Type B pancreatic cell (in vitro differentiated cells): ENCODE measurements at places on chromosomes 16 and 17. TPM values are rescaled to one million over a fixed set of nuclear protein-coding genes. Genes with fewer than 3 reads are reported as not detected.

The METTL26 gene
- 74.4 and 77.0 TPM in 2 replicates for total RNA-seq

The NPB gene
- total RNA-seq, result 0.64 and 2.5 TPM in 2 replicates

The GNAO1 gene
- total RNA-seq, result 13.2 and 20.1 TPM in 2 replicates

The SLC12A3 gene
- 0.31 and 4.2 TPM in 2 replicates for total RNA-seq

The FKBP10 gene
- total RNA-seq, result 54.3 and 249 TPM in 2 replicates

The TM4SF5 gene
- 5.3 and 9.6 TPM in 2 replicates for total RNA-seq

The TOM1L2 gene
- total RNA-seq, result 62.5 and 107 TPM in 2 replicates

DNA sequence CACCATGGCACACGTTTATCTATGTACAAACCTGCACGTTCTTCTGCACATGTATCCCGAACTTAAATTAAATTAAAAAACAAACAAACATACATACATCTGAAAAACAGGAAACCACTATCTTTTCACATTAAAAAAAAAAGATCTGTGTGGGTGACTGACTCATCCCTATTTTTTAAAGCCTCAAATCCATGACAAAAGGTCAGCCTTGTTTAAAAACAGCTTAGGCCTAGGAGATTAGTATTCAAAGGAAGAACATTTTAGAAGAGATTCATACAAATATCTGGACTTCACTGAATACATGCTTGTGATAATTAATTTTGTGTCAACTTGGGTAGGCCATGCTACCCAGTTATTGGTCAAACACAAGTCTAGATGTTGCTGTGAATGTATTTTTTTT, 4.7 kb upstream of the PRKAR1A start:
- no peaks in the 10 kb centered on the region for H3K27me3 ChIP-seq
- H3K4me3 ChIP-seq, result no peak overlapping the region
- DNase-seq, result no peak
- H3K36me3 ChIP-seq, result no peaks in the 10 kb centered on the region
- no peak overlapping the region for H3K27ac ChIP-seq
- H3K4me1 ChIP-seq, result peaks cover 18% of the 10 kb centered on the region

- no peak overlapping the region for H3K4me3 ChIP-seq
- H3K36me3 ChIP-seq, result no peaks in the 10 kb centered on the region
- H3K4me1 ChIP-seq, result peaks cover 22% of the 10 kb centered on the region
Measured at GRCh38 chr17:49527927-49528651, 33.0 kb downstream of the NGFR start.

- no peaks in the 10 kb centered on the region for H3K27me3 ChIP-seq
- H3K36me3 ChIP-seq, result no peaks in the 10 kb centered on the region
- H3K4me1 ChIP-seq, result no peaks in the 10 kb centered on the region
- H3K4me3 ChIP-seq, result peak overlapping the region; percentile 47
- DNase-seq, result no peak
- H3K27ac ChIP-seq, result no peak overlapping the region
Measured at GRCh38 chr16:727291-727977, 528 bp downstream of the HAGHL start.

GRCh38 chr17:3947318-3947810, 16.9 kb downstream of the ATP2A3 start:
- H3K36me3 ChIP-seq, result no peaks in the 10 kb centered on the region
- H3K4me3 ChIP-seq, result no peak overlapping the region
- DNase-seq, result no peak
- H3K4me1 ChIP-seq, result peaks cover 6% of the 10 kb centered on the region

- H3K4me1 ChIP-seq, result peaks cover 10% of the 10 kb centered on the region
- H3K4me3 ChIP-seq, result no peak overlapping the region
- H3K36me3 ChIP-seq, result no peaks in the 10 kb centered on the region
- H3K27me3 ChIP-seq, result no peaks in the 10 kb centered on the region
- no peak overlapping the region for H3K27ac ChIP-seq
Measured at GRCh38 chr16:67516296-67517154, 12.1 kb upstream of the RIPOR1 start.

DNA sequence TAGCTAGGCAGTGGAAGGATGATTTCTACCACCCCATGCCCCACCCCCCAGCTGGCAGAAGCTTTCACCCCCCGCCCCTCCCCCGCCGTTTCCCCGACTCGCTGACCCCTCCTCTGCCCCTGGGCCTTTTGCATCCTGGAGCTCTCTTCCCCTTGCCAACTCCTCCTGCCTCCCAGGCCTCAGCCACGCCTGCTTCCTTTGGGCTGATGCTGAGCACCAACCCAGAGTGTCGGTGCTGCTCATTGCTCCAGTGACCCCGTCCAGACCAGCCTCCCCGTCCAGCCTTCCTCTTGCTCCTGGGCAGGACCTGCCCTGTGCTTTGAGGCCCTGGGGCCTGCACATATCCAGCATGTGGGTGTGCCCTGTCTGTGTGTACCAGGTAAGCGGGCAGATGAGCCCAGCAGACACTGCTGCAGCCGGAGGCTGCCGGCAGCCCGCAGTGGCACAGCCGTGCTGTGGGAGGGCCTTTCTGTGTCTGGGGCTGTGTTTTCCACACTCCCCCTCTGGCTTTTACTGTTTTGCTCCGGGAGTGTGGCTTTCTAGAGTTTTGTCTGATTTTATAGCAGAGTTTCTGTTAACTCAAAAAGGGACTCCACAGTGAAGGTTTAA, 72.9 kb downstream of the JPH3 start:
- no peaks in the 10 kb centered on the region for H3K36me3 ChIP-seq
- H3K27me3 ChIP-seq, result no peaks in the 10 kb centered on the region
- DNase-seq, result no peak
- no peak overlapping the region for H3K27ac ChIP-seq
- no peaks in the 10 kb centered on the region for H3K4me1 ChIP-seq

DNA sequence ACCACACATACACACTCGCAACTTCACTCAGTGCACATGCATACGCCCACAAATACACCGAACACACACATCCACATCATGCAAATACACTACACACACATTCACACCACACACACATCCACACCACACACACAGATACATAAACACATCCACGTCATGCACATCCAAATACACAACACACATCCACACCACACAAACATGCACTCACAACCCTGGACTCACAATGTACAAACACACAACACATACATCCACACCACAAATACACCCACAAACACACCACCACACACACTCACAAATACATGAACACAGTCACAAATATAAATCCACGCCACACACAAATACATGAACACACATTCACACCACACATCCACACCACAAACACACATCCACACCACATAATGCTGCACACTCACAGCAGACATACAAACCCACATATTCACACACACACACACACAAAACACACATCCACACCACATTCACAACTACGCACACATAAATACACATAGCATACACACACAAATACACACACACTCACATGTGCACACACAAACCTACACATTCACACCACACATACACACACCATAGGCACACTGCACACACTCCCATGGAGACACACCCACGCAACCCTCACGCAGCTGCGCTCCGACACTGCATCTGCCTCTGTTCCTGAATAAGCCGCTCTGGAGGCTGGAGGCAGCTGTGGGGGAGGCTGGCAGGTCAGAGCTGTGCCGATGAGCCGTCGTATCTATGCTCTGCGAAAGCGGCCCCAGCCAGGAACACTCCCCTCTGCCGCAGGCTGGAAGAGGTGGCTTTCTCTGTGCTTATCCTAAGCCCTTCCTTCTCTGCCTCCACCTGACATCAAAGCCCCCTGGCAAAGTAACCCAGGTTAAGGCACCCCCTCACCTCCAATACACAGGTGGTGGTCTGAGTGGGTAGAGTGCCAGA, 141.8 kb downstream of the GRIN2A start:
- H3K4me1 ChIP-seq, result peaks cover 5% of the 10 kb centered on the region
- peaks cover 41% of the 10 kb centered on the region for H3K27me3 ChIP-seq
- DNase-seq, result no peak
- no peaks in the 10 kb centered on the region for H3K36me3 ChIP-seq
- no peak overlapping the region for H3K4me3 ChIP-seq
- H3K27ac ChIP-seq, result no peak overlapping the region

- peak overlapping the region; percentile 3 for H3K4me3 ChIP-seq
- peaks cover 62% of the 10 kb centered on the region for H3K4me1 ChIP-seq
- H3K27ac ChIP-seq, result peak overlapping the region; percentile 94
- DNase-seq, result no peak
Measured at GRCh38 chr17:40952661-40953060, 14.1 kb downstream of the KRT39 start.

GRCh38 chr16:84976644-84977400, 34.5 kb downstream of the ZDHHC7 start:
- DNase-seq, result no peak
- H3K27me3 ChIP-seq, result no peaks in the 10 kb centered on the region
- H3K4me1 ChIP-seq, result peaks cover 11% of the 10 kb centered on the region

DNA sequence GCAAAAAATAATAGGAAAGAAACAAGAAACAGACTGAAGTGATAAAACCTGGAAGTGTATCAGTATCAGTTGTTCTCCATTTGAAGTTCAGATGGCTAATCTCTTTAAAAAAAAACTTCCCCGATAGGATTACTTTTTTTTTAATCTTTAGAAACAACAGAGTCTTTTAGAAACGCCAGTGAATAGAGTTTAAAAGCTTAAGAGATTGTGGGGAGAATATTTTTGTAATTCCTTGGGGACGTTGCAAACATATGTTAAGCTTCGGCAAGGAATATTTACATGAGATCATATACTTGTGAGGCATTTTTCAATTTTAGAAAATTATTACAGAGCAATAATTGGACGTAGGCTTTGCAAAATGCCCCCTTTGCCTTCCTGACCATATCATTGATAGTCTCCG, 13.2 kb downstream of the MAF start:
- H3K27ac ChIP-seq, result no peak overlapping the region
- peaks cover 47% of the 10 kb centered on the region for H3K27me3 ChIP-seq
- DNase-seq, result no peak
- peaks cover 13% of the 10 kb centered on the region for H3K4me1 ChIP-seq
- no peaks in the 10 kb centered on the region for H3K36me3 ChIP-seq

GRCh38 chr16:79089735-79090284, 510.7 kb downstream of the MAF start:
- no peaks in the 10 kb centered on the region for H3K36me3 ChIP-seq
- H3K27ac ChIP-seq, result no peak overlapping the region
- no peak overlapping the region for H3K4me3 ChIP-seq
- H3K4me1 ChIP-seq, result no peaks in the 10 kb centered on the region
- DNase-seq, result no peak

- no peak overlapping the region for H3K4me3 ChIP-seq
- H3K4me1 ChIP-seq, result peaks cover 2% of the 10 kb centered on the region
- no peaks in the 10 kb centered on the region for H3K36me3 ChIP-seq
- H3K27me3 ChIP-seq, result no peaks in the 10 kb centered on the region
Measured at GRCh38 chr16:28087675-28088300, 24.3 kb upstream of the GSG1L start.

DNA sequence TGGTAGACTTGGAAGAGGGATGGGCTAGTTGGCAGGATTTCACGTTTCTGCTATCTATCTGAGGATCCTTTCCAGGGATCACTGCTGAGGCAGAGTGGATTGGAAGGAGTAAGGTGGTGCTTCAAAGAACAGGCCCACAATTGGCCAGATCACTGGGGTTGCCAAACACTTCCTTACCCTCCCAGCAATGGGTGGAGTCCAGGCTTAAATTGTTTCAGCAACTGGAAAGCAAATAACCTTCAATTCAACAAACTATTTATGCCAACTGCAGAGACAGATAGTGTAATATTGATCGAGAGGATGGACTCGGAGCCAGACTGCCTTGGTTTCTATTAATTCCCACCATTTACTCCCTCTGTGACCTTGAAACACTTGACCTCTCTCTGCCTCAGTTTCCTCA, 2.1 kb downstream of the ARRB2 start:
- no peak overlapping the region for H3K27ac ChIP-seq
- peak overlapping the region; percentile 49 for H3K4me3 ChIP-seq
- H3K36me3 ChIP-seq, result no peaks in the 10 kb centered on the region
- H3K27me3 ChIP-seq, result no peaks in the 10 kb centered on the region
- no peak for DNase-seq
- peaks cover 5% of the 10 kb centered on the region for H3K4me1 ChIP-seq

DNA sequence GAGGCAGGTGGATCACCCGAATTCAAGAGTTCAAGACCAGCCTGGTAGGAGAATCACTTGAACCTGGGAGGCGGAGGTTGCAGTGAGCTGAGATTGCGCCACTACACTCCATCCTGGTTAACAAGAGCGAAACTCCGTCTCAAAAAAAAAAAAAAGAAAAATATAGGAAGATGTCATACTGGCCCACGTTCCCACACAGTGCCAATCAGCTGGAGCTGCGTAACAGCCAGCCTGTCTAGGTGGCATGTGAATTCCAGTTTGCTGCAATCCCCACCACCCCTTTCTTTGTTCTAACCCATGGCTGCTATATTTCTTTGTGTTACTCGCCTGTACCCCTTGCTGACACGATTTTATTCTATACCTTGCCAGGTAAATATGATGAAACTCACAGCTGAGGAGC, 7.5 kb downstream of the NFATC2IP start:
- H3K4me1 ChIP-seq, result no peaks in the 10 kb centered on the region
- peaks cover 22% of the 10 kb centered on the region for H3K36me3 ChIP-seq
- H3K27me3 ChIP-seq, result no peaks in the 10 kb centered on the region
- no peak overlapping the region for H3K27ac ChIP-seq
- no peak overlapping the region for H3K4me3 ChIP-seq

GRCh38 chr17:38589462-38590114, 16.2 kb downstream of the SRCIN1 start:
- no peak overlapping the region for H3K4me3 ChIP-seq
- no peaks in the 10 kb centered on the region for H3K36me3 ChIP-seq
- DNase-seq, result no peak
- peaks cover 5% of the 10 kb centered on the region for H3K27me3 ChIP-seq
- peaks cover 38% of the 10 kb centered on the region for H3K4me1 ChIP-seq
- no peak overlapping the region for H3K27ac ChIP-seq

DNA sequence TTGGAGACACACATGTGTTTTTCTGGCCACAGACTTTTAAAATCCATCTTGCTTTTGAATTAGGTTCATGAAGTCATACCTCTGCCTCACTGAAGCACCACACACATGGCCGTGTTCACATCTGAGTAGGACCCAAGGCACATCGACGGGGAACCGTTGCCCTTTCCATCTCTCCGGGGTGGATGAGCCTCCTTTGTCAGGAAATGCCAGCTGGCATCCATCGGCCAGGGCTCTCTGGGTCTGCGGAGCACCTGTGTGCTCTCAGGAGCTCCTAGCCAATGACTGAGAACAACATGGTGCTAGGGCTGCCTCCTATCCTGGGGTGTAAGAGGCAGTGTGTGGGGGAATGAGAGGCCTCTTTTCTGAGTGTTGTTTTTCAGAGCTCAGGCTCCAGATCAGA, 24.5 kb upstream of the NKD1 start:
- H3K27me3 ChIP-seq, result no peaks in the 10 kb centered on the region
- no peaks in the 10 kb centered on the region for H3K36me3 ChIP-seq
- no peak overlapping the region for H3K27ac ChIP-seq
- no peak overlapping the region for H3K4me3 ChIP-seq
- H3K4me1 ChIP-seq, result peaks cover 6% of the 10 kb centered on the region
- DNase-seq, result peak; percentile 47

DNA sequence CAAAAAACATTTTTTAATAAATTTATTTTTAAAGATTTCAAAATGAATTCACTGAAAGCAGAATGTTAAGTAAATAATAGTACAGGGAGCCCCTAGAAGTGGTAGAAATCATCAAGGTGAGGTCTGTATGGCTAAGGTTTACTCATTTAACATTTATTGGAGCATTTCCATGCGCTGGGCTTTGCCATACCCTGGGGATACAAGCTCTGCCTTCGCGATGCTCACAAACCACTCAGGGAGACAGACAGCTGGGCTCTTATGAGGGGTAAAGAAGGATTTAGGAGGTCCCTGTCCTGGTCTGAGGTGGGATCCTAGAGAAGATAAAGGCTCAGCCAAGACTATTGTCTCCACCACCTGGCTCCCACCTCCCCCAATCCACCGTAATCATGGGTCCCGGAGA, 11.3 kb upstream of the LPCAT2 start:
- H3K4me3 ChIP-seq, result no peak overlapping the region
- H3K36me3 ChIP-seq, result peaks cover 9% of the 10 kb centered on the region
- H3K4me1 ChIP-seq, result peaks cover 41% of the 10 kb centered on the region
- no peak overlapping the region for H3K27ac ChIP-seq
- H3K27me3 ChIP-seq, result no peaks in the 10 kb centered on the region

- peak overlapping the region; percentile 68 for H3K4me3 ChIP-seq
- peak overlapping the region; percentile 91 for H3K27ac ChIP-seq
- peaks cover 24% of the 10 kb centered on the region for H3K4me1 ChIP-seq
- peaks cover 10% of the 10 kb centered on the region for H3K27me3 ChIP-seq
- no peak for DNase-seq
- no peaks in the 10 kb centered on the region for H3K36me3 ChIP-seq
Measured at GRCh38 chr17:81520021-81520901, 7.7 kb upstream of the ACTG1 start.
